CMK (cell line): ENCODE measurements at places on chromosomes 3 and 15.

DNA sequence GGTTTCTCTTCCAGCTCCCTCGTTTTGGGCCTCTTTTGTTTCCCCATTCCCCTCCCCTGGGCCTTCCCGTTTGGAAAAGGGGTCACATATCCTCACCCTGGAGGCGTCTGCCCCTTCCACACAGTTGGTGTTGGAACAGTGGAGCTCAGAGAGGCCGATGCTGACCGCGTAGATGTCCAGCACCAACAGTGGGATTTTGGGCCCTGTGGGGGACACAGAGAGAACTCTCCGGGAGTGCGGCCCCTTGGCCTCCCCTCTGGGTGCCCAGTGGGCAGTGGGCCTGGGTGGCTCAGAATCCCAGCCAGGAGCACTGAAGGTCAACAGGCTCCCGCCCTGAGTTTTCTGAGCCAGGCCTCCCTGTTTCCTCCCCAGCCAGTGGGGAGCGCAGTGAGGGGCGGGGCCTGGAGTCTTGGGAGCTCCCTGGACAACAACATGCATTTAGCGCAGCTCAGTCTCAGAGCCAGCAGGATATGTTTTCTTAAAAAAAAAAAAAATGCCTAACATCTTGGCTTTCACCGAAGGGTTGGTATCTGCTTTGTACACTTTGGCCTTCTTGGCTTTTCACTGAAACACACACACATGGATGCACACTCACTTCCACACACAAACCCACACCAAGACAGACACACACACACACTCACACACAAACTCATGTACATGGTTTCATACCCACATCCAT, 670 bp upstream of the ISLR start:
- DNase-seq: no peak

DNA sequence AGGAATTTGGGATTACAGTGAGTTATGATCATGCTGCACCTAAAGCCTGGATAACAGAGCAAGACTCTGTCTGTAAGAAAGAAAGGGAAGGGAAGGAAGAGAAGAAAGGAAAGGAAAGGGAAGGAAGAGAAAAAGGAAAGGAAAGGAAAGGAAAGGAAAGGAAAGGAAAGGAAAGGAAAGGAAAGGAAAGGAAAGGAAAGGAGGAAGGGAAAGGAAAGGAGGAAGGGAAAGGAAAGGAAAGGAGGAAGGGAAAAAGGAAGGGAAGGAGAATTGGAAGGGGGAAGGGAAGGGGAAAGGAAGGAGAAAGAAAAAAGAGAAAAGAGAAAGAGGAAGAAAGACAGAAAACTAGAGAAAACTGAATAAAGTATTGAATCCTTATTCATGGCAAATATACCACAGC, 359.8 kb downstream of the ULK4 start:
- DNase-seq: no peak

DNA sequence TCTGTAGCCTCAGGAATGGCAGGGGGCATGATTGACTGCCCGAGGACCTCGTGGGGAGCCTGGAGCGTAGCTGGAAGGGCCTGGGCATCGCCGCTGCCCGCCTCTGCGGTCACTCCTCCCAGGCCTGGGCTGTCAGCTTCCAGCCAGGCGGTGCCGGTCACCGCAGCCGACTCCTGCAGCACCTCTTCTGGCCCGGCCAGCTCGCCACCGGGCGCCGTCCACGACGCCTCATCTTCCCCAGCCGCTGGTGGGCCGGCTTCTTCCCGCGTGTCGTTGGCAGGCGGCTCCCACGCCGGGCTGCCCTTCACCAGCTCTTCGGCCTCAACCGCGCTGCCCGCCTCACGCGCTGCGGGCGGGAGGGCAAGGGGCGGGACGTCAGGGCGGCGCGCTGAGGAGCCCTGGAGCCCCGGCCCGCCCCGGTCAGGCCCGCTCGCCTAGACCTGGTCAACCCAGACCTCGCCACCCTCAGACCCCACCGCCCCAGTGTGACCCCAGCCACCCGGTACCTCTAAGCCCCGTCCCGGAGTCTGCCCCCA, 1.0 kb downstream of the CSPG5 start:
- DNase-seq: no peak

DNA sequence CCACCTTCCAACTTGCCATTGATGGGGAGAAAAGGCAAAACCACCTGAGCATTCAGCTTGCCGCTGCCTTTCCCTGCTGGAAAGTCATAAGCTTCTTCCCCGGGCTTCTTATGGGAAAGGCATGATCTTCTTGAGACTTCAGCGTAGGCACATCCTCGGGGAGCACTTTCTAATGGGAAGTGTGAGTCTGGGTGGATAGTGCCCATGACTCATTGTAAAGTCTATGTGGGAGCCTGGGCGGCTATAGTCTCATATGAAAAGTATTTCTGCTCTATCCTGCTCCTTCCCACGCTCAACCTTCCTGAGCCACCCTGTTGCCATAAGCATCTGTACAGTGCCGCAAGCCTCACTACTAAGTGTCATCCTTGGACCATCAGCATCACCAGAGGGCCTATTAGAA, 309.9 kb upstream of the THBS1 start:
- no peak for DNase-seq

- no peak for DNase-seq
Observed at GRCh38 chr3:31103623-31104180, 209.2 kb upstream of the GADL1 start.

- DNase-seq: no peak
Observed at GRCh38 chr3:53764026-53764775, 82.0 kb downstream of the CHDH start.

DNA sequence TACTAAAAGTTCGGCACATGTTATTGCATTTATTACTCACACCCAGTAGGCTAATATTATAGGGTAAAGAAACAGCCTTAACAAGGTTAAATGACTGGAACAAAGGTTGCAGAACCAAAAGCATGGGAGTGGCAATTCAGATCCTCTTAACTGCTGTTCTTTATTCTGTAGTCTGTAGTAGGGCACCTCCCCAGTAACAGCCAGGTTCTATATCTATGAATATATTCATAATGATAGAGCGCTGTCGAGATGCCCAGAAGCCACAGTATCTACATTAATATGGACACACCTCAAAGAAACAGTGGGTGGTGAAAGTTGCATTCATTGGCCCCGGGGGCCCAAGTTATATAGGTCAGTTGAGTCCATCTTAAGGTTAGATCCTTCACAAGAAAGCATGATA, 340.9 kb upstream of the THRB start:
- no peak for DNase-seq

GRCh38 chr3:8759038-8759707, 10.2 kb downstream of the OXTR start:
- DNase-seq: no peak

DNA sequence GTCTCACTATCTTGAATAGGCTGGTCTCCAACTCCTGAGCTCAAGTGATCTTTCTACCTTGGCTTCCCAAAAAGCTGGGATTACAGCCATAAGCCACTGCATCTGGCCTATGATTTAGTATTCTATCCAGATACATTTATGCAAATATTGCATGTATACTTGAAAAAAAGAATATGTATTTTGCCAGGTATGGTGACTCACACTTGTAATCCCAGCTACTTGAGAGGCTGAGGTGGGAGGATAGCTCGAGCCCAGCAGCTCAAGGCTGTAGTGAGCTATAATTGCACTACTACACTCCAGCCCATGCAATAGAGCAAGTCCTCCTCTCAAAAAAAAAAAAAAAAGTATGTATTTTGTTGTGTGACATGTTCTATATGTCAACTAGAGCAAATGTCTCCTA, 54.4 kb downstream of the SLC15A2 start:
- no peak for DNase-seq

DNA sequence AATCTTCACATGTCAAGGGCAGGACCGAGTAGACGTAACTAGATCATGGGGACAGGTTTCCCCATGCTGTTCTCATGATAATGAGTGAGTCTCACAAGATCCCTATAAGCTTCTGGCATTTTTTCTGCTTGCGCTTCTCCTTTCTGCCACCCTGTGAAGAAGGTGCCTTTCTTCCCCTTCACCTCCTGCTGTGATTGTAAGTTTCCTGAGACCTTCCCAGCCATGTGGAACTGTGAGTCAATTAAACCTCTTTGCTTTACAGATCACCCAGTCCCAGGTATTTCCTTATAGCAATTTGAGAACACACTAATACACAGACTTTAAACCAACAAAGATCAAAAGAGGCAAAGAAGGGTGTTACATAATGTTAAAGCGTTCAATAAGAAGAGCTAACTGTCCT, 156.6 kb upstream of the UBE2E2 start:
- DNase-seq: no peak

- DNase-seq: no peak
Observed at GRCh38 chr3:189169728-189170127, 2.0 kb upstream of the TPRG1 start.

DNA sequence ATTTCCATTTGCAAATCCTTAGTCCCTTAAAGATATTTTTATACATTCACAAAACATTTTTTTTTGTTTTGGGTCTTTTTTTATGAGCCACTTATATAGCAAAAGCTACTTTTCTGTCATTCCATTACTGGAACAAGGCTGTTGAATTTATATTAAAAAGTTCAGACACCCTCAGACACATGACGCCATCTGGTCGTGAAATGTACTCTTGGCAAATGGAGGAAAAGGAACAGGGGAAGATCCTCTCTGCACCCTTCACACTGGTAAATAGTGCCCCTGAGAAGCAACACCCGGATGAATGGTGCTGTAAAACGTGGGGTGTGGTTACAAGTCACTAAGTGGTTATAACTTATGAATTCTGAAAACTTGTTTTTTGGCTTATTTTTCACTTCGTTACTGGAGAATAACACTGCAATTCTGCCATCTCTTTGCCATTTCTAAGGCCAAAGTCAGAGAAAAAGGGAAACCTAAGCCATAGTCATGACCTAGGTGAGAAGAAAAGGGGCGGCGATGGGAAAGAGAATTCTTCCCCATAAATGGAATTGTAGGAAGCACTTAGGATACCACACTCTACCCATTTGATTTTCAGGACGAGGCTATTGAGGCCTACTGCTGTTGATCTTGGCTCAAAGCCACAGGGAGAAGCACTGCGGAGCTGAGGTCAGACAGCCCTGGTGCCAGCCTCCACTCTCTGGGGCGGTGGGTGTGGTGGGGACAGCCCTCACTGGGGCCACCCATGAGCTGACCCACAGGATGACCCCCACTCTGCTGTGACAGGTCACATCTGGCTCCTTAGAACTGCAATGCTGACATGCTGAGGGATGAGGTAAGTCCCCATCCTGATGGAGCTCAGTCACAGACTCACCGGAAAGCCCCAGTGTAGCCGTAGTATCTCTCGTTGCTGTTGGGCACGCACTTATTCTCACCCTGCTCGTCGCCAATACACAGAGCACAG, 21.9 kb downstream of the LTF start:
- DNase-seq: no peak

DNA sequence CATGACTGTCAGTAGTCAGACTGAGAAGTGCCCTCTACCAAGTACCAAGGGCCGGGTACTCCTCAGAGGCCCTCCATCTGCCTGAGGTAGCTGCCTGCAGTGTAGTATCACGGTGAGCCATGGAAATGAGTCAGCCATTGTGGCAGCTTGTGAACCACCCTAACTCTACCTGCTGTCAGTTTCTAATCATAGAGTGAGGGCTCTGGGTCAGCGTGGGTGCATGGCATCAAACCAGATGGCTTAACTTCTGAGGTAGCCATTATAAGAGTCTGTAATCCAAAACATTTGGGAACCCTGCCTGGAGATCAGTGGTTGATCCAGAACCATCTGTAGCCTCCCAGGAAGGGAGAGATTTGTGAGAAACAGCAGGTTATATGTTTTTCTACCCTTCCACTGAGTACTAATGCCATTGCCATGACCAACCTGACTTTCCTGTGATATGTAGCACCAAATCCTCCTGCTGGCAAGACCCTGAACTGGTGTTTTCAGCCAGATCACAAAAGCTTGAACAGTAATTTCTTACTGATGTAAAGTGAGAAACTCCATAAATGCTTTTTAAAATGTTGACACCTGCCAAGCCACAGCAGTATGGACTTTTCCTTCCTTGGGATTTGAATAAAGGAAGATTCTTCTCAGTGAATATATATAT, 38.9 kb downstream of the ABHD2 start:
- DNase-seq: no peak

DNA sequence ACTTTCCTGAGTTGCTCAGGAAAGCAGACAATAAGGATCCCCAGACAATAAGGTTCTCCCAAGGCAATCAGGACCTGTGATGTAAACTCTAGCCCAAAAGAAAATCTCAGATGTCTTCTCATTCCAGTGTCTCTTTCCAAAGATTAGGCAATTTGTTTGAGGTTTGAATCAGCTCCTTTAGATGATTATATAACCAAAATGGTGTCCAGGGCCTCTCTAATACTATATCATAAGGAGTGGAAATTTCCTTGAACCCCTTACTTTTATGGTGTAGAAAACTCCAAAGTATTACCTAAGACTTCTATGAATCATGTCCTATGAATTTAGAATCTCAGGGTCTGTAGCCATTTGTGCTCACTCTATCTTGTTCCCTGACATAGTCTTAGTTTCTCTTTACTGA, 65.9 kb downstream of the GPR176 start:
- DNase-seq: no peak

DNA sequence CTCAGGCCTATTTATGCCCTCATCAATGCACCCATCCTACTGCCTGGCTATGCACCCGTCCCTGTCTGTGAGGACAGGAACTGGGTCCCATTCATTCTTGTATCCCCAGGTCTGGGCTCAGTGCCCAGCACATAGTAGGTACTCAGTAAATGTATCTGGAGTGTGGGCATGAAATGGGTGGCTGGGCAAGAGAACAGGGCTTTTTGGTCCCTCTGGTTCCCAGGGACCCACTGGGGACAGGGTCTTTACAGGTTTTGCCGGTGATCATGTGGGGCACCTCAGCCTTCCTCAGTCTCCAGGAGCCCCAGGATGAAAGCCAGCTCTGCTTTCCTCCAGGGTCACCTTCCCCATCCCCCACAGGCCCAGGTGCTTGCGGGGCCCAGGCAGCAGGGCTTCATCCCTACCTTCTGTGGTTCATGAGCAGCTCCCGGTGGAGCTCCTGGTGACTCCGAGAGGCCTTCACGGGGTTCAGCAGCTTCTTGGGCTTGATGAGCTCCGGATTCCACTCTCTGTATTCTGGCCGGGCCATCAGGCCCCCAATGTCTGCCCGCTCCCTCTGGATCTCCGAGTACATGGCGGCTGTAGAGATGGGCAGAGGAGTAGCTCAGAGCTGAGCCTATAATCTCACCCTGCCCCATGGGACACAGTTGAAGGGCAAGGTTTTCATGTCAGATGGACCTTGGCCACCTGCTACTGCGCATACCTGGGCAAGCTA, 7.7 kb downstream of the FAM107A start:
- DNase-seq: no peak

GRCh38 chr3:127697551-127698240, 24.9 kb downstream of the ABTB1 start:
- DNase-seq: no peak

DNA sequence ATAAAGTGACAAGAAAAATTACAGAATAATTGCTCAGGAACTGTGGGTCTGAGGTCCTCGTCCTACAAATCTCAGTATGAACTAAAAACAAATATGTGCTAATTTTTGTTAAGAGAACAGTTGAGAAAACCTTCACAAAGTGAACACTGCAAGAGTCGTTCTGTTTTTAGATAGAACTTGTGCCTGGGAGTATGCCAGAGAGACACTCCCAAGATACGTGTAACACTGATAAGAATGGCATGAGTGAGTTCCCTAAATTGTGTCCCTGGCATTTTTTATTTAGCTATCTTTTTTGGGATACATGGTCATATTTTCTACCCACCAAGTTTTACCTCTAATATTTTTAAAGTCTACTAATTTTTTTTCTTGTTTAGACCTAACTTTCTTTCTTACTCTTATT, 860.0 kb upstream of the NR2F2 start:
- no peak for DNase-seq

GRCh38 chr3:29484633-29485032, 203.8 kb downstream of the RBMS3 start:
- DNase-seq: no peak

- DNase-seq: no peak
Observed at GRCh38 chr15:58686286-58686685, 63.2 kb downstream of the ADAM10 start.
